Stimulated activated effector memory CD8-positive, alpha-beta T cell treated with anti-CD3 and anti-CD28 coated beads, Interleukin-12 subunit alpha, Interleukin-12 subunit beta, amount 100 ng/mL, for 72 hours (primary cell): ENCODE measurements at places on chromosomes 1 and 21.

DNA sequence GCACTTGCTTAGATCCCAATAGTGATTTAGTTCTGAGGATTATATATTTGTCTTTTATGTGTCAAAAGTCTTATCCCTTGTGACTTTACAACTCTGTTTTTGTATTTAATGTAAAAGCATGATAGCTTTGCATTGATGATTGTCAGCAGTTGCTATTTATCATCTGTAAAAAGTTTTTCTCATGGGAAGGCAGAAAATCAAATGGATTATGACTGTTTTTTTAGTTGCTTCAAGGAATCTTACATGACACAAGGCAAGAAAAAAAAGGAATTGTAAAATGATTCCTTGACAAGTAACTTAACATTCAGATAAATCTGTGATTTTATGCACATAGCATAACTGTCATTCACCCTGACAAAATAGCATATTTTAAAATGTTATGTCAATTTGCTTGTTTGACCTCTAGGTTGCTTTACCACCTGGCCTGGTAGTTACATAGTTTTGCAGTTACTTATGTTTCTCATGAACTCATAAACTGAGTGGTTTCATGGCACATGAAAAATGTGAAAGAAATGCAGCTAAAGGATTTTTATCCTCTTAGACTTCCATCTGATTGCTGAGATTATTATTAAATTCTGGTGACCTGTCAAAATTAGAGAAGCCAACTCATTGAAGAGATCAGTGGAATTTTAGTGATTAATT, 622.6 kb downstream of the ADGRL2 start:
- no peak for DNase-seq

GRCh38 chr1:21568809-21569385, 59.7 kb downstream of the ALPL start:
- no peak for DNase-seq

DNA sequence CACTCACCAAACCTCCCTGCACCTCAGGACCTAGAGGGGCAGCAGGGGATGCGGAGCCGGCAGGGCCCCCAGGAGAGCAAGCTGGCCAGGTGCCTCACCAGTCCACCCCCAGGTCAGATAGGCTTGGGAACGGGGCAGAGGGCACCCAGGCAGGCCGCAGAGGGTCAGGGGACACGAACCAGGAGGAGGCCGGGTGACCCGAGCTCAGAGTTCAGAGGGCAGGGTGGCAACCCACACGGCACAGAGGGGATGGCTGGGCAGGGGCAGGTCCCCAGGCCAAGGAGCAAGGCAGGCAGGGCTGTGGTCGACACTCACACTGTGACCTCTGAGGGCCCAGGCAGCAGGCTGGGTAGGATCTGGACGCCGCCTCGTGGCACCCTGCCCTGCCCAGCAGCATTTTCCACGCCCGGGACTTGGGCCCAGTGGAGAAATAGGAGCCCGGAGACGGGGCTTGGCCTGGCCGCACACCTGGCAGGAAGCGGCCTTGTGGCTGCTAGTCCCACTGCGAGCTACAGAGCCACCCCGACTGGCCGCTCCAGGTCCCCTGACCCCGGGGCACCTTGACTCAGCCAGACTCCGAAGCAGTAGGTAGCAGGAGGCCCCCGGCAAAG, 5.3 kb downstream of the DVL1 start:
- DNase-seq: no peak

DNA sequence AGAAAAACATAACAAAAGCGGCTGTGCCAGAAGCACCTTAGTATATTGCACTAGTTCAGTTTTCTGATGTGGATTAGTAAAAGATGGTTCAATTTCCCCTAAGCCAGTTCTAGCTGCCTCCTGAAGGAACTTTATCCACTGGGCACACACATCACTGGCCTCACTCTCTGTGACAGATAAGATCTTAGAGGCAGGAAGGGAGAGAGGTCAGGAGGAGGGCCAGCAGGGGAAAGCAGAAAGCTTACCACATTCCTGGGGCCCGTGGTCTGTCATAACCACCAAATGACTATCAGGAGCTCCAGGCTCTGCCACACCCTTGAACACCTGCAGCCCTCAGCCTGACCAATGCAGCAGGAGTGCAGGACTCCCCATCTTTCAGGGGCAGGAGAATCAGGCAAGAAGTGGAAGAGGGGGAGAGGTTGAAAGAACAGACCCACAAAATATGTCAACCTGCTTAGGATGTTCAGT, 37.8 kb downstream of the LRRC71 start:
- DNase-seq: no peak

GRCh38 chr1:153422450-153423068, 6.2 kb downstream of the S100A7A start:
- DNase-seq: peak; percentile 76
